ENCODE measurements at places on chromosomes 2 and 18.

- H3K36me3 ChIP-seq, result no peaks in the 10 kb centered on the region
- H3K4me3 ChIP-seq, result peak overlapping the region; percentile 72
- H3K27me3 ChIP-seq, result peaks cover 8% of the 10 kb centered on the region
- peak overlapping the region; percentile 88 for H3K27ac ChIP-seq
- H3K4me1 ChIP-seq, result peaks cover 13% of the 10 kb centered on the region
These were observed 33.7 kb downstream of the SOX11 start for GRCh38 chr2:5725794-5726463.

GRCh38 chr18:13235421-13235831 lies 16.9 kb downstream of the LDLRAD4 start:
- H3K4me3 ChIP-seq, result no peak overlapping the region
- no peaks in the 10 kb centered on the region for H3K36me3 ChIP-seq
- H3K4me1 ChIP-seq, result peaks cover 6% of the 10 kb centered on the region
- peak; percentile 51 for DNase-seq
- peaks cover 13% of the 10 kb centered on the region for H3K27me3 ChIP-seq
- H3K27ac ChIP-seq, result no peak overlapping the region

DNA sequence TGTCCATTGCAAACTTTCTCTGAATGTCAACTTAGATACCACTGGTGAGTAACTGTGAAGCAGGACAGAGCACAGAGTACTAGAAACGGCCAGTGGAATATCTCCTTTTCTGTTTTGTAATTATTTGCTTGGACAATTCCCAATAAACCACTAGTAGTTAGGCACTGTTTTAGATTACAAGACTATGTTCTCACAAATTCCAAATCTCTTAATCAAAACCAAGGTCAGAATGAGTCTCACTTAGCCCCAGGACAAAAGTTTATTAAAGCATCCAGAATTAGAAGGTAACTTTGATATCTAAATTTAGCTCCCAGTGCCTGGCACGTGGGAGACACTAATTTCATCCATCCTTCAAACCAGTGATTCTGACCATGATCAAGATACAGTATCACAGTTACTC lies 89.0 kb downstream of the ZNF521 start:
- DNase-seq, result no peak
- no peak overlapping the region for H3K4me3 ChIP-seq
- H3K27ac ChIP-seq, result no peak overlapping the region
- H3K36me3 ChIP-seq, result no peaks in the 10 kb centered on the region
- H3K4me1 ChIP-seq, result no peaks in the 10 kb centered on the region

DNA sequence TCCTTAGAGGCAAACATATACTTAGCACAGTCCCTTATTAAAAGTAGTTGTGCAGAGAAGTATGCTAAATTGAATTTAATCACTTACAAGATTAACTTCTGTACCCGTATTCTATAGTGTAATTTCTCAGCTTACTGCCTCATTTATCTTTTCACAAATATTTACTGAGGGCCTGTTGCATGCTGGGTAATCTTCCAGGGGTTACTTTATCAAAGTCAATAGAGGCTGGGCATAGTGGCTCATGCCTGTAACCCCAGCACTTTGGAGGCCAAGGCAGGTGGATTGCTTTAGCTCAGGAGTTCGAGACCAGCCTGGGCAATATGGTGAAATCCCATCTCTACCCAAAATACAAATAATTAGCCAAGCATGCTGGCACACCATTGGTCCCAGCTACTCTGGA lies 111.7 kb upstream of the RAB27B start:
- DNase-seq, result no peak
- no peaks in the 10 kb centered on the region for H3K27me3 ChIP-seq
- H3K4me3 ChIP-seq, result no peak overlapping the region

DNA sequence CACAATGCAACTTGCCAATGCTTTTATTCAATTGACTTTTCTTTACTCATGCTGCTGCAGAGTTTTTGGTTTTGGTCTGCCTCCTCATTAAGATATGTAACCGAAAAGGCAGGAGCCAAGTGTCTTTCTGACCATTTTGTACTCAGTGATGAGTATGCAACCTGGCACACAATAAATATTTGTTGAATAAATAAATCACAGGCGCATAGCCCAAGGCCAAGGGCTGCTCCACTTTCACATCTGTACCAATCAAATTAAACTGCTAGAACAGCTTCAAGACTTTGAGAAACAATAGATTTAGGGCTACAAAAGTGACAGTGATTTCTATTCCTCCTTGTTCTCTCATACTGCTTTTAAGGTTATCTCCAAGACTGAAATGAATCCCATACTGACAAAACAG lies 828.2 kb downstream of the RNF144A start:
- H3K27me3 ChIP-seq, result no peaks in the 10 kb centered on the region
- no peak overlapping the region for H3K27ac ChIP-seq
- DNase-seq, result no peak

DNA sequence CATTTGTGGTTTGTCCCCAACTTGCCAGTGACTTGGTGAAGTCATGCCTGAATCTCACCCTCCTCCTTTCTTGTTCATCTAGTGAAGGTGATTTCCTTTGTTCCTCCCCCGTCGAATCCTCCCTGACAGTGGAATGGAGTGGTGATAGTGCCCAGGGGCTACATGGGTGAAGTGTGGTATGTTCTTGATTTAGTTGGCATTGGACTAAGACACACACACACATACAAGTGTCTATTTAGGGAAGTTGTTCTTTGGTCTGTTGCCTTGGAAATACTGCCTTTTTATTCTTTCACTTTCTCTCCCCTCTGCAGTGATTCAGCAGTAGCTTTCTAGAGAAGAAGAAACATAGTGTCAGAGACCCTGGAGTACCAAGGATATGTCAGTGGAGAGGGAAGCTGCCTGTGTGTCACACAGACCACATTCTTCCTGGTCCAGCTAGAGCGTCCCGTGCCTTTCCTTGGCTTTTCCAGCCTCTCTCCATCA lies 10.9 kb downstream of the INPP4A start:
- no peak overlapping the region for H3K27ac ChIP-seq
- H3K27me3 ChIP-seq, result no peaks in the 10 kb centered on the region
- peak; percentile 20 for DNase-seq

GRCh38 chr2:73080321-73081131 lies 9.0 kb upstream of the SFXN5 start:
- H3K4me3 ChIP-seq, result no peak overlapping the region
- H3K36me3 ChIP-seq, result peaks cover 12% of the 10 kb centered on the region
- no peak for DNase-seq
- no peak overlapping the region for H3K27ac ChIP-seq
- no peaks in the 10 kb centered on the region for H3K4me1 ChIP-seq

DNA sequence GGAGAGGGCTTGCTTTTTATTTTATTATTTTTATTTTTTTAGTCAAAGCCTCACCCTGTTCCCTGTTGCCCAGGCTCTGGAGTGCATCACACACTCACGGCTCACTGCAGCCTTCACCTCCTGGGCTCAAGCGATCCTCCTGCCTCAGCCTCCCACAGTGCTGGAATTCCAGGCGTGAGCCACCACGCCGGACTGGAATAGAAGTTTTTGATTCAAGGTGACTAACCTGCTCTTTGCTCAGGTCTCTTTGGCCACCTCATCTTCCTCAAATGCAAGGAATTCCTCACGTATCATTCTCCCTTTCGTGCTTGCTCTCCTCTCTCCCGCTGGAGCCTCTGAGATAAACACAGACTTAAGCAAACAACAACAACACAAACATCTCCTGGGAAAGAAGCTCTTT lies 636.8 kb downstream of the ADCYAP1 start:
- no peaks in the 10 kb centered on the region for H3K36me3 ChIP-seq
- no peak overlapping the region for H3K4me3 ChIP-seq
- H3K27ac ChIP-seq, result no peak overlapping the region
- no peak for DNase-seq
- H3K27me3 ChIP-seq, result no peaks in the 10 kb centered on the region

GRCh38 chr2:156703642-156704041 lies 267.5 kb downstream of the GPD2 start:
- no peak overlapping the region for H3K4me3 ChIP-seq
- H3K27ac ChIP-seq, result no peak overlapping the region
- no peaks in the 10 kb centered on the region for H3K27me3 ChIP-seq
- no peak for DNase-seq
- H3K4me1 ChIP-seq, result no peaks in the 10 kb centered on the region
- H3K36me3 ChIP-seq, result no peaks in the 10 kb centered on the region

All from endodermal cell (in vitro differentiated cells).